Renal pelvis (tissue), 12 donors: ENCODE measurements at places on chromosomes 2 and 18.

DNA sequence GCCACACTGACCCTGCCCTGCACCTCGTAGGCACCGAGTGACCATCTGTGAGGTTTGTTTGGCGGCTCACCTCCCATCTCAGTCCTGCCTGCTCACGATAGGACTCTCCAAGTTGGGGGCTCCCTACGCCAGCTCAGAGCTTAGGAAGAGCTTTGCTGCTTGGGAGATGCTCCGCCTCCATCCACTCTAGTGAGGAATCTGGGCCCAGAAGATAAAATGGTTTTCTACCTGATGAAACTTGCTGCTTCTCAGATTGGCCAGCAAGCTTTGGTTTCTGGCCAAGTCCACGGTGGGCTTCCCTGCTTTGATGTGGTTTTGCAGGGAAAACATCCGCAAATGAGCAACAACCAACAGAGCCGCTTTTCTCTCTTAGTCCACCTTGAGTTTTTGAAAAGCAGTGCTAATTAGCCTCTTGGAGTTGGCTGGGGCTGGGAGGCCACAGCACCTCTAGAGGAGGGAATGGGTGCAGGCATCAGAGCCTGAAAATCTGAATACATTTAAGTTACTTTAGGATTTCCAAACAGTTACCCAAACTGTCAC is 42.2 kb downstream of the THNSL2 start:
- no peak for DNase-seq

DNA sequence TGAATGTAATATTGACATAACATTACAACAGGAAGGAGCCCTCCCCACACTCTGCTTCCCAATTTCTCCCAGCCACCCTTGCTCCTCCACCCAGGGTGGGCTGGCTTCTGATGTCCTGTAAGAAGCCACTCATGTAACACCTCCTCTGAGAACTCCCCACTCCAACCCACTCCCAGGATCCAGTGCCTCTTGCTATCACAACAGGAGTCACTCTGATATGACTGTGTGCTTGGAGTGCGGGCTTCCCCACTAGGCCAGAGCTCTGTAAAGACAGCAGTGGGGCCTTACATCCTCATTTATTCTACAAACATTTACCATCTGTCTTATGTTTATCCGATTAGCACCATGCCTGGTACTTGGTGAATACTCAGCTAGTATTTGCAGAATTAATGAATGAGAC is 65.1 kb downstream of the PTGR3 start:
- no peak for DNase-seq

DNA sequence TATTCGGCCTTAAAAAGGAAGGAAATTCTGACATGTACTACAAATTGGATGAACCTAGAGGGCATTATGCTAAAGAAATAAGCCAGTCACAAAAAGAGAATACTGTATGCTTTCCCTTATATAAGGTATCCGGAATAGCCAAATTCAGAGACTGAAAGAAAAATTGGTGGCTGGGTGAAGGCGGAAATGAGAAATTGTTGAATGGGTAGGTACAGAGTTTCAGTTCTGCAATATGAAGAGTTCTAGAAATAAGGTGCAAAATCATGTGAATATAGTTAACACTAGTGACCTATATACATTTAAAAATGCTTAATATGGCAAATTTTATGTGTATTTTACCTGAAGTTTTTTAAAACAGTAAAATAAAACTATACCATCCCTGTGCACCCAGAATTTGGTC is 43.1 kb downstream of the RMP24 start:
- no peak for DNase-seq

- DNase-seq, result no peak
Measured at GRCh38 chr2:217249121-217250012, 389.5 kb upstream of the TNP1 start.

DNA sequence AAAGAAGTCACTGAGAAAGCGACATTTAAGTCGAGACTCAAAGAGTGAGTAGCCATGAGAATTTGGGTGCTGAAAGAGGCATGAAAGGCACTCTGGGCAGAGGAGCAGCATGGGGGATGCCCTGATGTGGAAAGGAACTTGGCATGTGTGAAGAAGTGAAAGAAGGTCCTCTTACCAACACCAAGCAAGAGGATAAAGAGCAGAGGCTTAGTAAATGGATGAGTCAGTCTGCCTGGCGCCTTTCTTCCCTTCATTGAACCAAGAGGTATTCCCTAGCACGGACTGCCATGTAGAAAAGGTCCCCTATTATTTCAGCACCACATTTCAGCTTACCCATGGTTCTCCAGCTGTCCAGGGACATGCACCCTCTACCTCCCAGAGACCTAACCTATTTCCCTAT is 221.1 kb upstream of the NRP2 start:
- DNase-seq, result no peak
